ENCODE measurements at places on chromosomes 7 and 10. TPM values are rescaled to one million over a fixed set of nuclear protein-coding genes. Genes with fewer than 3 reads are reported as not detected.

- no peak for DNase-seq
Measured at GRCh38 chr10:124614003-124614659, 130.0 kb downstream of the FAM53B start.

DNA sequence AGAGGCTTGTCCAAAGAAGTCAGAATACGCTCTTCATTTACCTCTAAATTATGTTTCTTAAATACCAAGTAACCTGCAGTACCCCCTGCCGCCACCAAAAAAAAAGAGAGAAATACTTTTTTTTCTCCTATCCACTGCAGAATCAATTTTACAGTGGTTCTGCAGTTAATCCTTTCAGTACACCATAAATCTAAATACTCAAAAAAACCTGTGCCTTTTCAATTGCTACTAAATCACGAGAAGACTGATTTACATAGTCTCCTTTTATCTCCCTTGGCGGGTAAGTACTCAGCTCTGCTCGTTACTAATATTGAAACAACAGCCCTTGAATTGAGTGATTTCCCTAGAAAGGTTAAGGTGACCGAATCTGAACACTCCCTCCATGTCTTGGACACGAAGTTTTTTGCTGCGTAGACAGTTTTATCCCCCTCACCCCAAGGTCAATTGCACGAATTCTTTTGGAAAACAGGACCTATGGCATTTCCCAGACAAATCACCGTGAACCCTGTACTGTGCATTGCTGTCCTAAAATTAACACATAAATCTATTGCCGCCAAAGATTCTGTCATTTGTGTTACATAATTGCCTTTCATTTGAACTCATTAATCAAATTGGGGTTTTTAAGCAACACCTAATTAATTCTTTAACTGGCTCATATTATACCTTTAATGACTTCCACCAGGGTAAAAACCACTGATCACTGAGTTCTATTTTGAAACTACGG lies 512 bp upstream of the VIM start:
- DNase-seq, result no peak

C7orf33 gene
- not detected for total RNA-seq

GRCh38 chr10:70096705-70097420 lies 35.8 kb downstream of the AIFM2 start:
- DNase-seq, result no peak

GRCh38 chr7:101795461-101795860 lies 22.0 kb upstream of the CUX1 start:
- no peak for DNase-seq

DNA sequence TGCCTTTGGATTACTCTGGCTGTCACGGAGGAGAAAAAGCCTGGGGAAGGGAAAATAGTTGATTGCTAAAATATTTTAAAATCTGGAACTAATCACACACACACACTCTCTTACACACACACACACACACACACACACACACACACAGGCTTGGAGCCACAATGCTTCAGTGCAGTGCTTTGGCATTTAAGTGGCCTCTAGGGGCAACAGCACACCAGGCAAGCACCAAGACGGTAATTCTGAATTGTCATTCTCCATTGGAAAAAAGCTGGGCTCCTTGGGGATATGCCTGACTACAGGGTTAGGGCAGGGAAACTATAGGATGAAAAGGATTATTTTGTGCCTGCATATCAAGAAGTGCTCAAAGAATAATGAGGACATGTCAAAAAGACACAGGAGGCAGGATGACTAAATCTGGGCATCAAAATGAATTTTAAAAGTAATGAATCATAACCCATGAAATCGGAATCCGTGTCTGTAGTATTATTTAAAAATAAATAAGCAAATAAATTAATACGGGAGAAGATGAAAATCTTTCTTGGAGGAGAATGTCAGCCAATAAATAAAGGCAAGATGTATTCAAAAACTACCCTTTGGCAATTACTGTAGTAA lies 30.4 kb upstream of the DDC start:
- no peak for DNase-seq

SLC35G1 gene
- 3.9 TPM for total RNA-seq

Measured in activated naive CD8-positive, alpha-beta T cell treated with anti-CD3 and anti-CD28 coated beads, Interleukin-2, amount 10 ng/mL, durations not matched to agents 7 days and 5 days (primary cell).